ENCODE measurements at places on chromosomes 3 and 15.

DNA sequence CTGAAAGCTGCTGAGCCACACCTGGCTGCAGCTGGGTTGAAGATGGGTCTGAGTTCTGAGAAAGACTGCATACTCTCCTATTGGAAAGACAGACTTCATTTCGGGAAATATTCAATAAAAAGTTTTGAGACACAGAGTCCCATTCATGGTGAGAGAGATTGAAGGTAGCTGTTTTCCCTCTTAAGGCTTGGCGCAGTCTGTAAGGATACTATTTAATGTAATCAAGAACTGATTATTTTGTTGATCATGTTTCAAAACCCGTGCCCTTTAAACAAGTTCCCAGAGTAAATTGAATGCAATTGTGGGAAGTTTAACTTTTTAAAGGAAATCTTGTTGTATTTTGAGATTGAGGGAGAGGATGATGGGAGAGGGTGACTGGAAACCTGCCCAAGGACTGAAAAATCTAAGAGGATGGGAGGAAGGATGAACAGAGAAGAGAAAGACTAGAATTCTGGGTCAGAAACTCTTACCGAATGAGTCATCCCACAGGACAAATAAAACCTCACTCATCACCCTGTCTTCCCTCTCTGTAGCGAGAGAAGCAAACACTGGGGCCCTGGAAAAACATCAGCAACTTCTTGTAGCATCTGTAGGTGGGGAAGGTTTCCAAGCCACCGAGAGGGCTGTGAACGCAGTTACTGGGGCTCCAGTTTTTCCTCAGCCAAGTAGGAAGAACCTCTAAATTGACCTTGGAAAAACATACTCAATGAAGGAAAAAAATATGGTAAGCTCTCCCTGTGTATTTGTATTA, 193.2 kb upstream of the TPRG1 start:
- DNase-seq, result no peak

DNA sequence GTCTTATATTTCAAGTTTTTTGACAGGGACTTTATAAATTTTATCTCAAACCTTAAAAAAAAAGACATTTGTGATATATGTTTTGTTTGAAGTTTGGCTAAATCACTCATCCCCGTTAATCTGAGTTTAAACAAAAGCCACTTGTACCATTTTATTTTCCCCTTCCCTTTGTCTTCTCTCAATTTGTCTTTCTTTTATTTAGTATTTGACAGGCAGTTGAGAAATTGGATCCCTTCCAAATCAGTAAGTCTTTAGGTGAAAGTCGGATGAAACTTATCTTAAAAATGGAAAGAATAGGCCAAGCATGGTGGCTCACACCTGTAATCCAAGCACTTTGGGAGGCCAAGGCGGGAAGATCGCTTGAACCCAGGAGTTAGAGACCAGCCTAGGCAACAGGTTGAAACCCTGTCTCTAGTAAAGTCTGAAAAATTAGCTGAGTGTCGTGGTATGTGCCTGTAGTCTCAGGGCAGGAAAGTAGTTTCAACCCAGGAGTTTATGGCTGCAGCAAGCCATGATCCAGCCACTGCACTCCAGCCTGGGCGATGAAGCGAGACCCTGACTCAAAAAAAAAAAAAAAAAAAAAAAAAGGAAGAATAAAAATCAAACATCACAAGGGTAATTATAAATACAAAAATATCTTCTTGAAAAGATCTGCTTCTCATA, 394.6 kb upstream of the TPM1 start:
- DNase-seq, result no peak

GRCh38 chr3:13189639-13190377, 116.6 kb upstream of the IQSEC1 start:
- no peak for DNase-seq

GRCh38 chr3:24460974-24461373, 33.7 kb downstream of the THRB start:
- no peak for DNase-seq

DNA sequence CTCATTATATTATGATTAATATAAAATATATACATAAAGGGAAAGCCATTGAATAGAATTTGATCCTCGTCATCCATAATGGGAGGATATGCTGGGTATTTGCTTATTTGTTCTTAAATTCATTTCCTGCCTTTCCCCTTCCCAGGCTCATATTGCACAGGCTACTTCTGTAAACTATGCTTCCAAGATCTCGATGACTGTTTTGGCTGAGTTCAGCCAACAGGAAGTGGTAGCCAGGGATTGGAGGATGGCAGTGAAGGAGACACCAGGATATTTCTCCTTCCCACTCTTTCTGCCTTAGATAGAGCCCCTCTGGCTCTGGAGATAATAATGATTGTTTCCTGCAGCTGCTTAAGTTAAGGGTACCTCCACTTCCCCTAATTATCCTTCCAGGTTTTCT, 44.3 kb upstream of the DYNC1LI1 start:
- no peak for DNase-seq

DNA sequence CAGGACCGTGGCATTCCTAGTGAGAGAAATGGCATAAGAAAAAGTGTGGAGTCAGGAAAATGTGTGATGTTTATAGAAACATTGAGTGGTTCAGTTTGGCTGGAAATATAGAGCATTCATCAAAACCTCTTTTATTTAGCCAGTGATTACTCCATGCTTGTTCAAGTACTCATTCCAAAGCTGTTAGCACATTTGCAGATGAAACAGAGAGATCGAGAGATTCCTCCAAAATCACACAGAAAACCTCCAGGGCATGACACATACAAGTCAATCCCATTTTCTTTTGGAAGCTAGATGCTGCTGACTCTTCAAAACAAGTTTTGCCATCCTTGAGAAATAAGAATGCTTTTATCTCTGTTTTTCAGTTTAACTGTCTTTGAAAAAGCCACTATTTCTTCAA, 11.5 kb upstream of the MB21D2 start:
- no peak for DNase-seq

GRCh38 chr3:176920766-176921160, 276.5 kb downstream of the TBL1XR1 start:
- DNase-seq, result no peak

GRCh38 chr3:67601385-67601784, 53.0 kb downstream of the SUCLG2 start:
- DNase-seq, result no peak

- no peak for DNase-seq
Measured at GRCh38 chr3:180870008-180870699, 42.3 kb upstream of the FXR1 start.

GRCh38 chr3:123331006-123331405, 117.9 kb downstream of the ADCY5 start:
- DNase-seq, result no peak

- DNase-seq, result no peak
Measured at GRCh38 chr15:69648775-69649735, 196.4 kb downstream of the RPLP1 start.
